ENCODE measurements at places on chromosomes 2 and 18.

DNA sequence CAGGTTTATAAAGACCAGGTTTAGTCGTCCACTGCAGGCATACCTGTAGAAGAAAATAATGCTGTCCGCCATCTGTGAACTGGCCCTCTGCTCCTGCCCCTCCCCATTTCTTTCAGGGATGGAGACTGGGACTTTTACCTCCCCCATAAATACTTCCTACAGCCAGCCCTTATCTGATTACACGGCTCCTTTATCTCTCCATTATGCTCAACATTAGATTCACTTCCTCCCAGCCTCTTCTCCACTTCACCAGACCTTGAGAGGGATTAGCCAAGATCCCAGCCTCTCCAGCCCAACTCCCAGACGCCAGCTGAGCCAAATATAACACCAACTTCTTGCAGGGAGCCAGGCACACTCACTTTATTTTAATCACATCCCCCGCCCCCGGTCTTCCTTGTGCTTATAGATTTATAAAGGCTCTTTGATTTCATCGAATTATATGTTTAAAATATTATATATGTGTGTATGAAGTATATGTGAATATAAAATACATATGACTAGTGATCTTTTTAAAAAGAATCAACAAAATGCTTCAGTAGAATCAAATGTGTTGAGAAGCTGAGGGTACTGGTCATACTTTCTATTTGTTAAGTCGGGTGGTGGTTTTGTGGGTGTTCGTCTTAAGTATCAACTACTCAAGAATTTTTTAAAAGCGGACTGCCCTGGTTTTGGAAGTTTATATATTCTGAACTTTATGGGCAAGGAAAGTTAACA lies 81.0 kb downstream of the SPRED2 start:
- no peak for DNase-seq

DNA sequence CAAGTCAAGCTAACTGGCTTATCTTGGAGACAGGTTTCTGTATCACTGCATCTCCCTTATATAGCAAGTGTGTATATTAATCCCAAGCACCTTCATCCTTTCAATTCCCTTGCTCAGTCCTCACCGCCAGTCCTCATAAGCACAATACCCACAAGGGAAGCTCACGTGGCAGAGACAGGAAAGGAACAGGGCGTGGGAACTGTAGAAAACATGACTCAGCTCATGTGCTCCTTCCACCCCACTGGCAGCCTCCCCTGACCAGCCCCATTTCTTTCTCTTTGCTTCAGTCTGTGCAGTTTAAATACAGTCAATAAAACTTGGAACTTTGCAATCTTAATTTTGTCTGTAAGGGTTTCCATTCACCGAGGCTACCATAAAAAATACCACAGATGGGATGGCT lies 36.5 kb upstream of the CDH19 start:
- no peak for DNase-seq

DNA sequence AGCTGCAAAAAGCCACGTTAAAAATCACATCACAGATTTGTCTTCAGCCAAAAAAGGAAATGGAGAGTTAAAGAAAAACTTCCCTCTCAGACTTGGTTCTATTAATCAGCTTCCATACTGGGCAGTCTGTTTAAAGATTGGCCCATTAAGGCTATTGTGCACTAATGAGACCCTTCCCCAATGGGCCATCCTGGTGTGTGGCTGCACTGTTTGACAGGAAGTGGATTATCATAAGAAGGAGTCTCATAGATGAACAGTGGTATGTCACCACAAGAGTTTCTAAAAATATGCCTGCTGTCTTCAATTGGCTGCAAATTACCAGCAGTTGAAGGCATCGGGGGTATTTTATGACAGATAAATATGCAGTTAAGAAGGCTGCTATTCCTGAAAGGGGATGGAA lies 247.6 kb upstream of the THSD7B start:
- DNase-seq, result no peak

DNA sequence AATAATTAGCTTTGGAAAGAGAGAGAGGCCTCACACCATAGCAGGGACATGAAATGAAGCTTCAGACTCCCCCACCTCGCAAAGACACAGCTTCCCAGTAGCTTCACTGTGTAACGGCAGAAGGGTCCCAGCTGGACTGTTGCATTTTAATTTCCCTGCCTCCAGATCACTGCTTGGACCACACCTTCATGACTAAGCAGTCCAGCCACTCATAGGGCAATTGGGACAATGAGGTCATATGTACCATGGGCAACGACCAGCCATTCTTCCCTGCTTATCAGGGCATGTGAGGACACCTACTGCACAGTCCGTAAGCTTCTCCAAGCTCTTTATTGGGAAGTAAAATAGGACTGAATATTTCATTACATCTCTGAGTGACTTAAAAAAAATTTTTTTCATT lies 183.0 kb downstream of the MREG start:
- no peak for DNase-seq

DNA sequence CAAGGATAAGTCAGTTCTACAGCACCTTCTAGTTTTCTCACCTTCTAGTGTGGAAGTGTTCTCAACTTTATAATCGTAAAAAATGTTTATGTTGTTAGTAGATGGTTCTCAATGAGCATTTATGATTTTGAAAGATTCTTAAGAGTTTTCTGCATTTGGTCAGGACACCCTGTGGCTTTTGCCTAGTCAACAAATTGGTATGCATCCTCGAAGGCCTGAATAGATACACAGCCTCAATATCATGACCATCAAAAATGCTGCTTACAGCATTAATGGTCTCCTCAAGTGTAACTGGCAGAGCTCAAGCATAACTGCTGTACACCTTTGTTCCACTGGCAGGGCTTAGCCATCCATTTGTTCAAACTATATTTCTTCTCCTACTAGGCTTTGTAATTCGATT lies 96.7 kb downstream of the CRACDL start:
- DNase-seq, result no peak

DNA sequence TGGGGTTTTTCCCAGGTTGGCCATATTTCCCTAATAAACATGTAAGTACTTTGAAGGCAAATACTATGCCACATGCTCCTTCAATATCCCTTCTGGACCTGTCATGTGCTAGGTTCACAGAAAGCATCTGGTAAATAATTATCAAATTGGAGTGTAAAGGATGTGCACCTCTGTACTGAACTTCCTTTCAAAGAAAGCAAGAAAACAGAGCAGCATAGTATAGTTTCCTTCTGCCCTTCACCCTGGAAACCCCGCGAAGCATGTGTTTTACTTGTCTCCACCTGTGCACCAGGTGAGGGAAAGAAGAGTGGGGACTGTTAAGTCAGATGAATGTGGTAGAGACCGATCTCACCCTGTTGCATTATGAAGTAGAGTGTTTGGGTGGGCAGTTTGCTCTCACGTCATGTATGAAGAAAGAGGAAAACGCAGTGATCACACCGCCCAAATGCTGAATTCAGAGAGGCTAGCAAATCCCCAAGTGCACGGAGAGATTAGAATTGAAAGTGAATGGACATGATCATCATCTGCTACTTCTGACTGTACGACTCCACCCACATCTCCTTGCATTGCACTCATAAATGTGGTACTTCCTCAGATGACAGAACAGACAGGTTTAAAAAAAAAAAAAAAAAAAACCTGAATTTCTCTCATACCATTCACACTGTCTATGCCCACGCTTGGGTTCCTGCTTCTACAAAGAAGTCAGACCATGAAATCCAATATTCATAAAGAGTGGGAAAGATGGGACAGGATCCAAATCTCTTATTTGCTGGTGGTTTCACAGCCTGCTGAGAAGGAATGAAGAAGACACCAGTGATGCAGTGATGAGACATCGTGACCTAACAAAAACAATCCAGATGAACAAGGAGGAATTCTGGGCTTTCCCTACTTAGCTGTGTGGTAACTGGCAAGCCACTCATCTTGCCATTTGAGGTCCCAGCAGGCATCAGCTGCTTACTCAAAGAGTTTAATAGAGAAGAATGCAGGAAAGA lies 448.6 kb downstream of the BCL11A start:
- DNase-seq, result no peak

GRCh38 chr18:32353257-32353656 lies 117.4 kb downstream of the GAREM1 start:
- DNase-seq, result no peak

DNA sequence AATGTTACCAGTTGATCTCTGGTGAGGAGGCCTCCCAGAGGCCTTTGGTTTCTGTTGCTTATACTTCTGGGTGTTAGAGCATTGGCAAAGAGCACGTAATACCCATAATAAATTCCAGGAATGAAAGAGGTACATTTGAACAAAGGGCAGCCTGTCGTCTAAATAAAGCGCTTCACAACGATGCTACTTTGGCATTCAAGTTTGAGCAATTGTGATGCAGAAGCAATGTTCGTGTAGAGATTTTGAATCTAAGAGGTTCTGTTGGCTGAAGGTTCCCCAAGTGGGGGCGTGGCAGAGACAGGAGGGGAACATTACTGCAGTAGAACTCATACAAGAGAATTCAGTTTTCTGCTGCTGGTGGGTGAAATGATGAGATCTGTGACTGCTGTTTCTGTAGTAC lies 27.8 kb downstream of the ZNF532 start:
- no peak for DNase-seq

DNA sequence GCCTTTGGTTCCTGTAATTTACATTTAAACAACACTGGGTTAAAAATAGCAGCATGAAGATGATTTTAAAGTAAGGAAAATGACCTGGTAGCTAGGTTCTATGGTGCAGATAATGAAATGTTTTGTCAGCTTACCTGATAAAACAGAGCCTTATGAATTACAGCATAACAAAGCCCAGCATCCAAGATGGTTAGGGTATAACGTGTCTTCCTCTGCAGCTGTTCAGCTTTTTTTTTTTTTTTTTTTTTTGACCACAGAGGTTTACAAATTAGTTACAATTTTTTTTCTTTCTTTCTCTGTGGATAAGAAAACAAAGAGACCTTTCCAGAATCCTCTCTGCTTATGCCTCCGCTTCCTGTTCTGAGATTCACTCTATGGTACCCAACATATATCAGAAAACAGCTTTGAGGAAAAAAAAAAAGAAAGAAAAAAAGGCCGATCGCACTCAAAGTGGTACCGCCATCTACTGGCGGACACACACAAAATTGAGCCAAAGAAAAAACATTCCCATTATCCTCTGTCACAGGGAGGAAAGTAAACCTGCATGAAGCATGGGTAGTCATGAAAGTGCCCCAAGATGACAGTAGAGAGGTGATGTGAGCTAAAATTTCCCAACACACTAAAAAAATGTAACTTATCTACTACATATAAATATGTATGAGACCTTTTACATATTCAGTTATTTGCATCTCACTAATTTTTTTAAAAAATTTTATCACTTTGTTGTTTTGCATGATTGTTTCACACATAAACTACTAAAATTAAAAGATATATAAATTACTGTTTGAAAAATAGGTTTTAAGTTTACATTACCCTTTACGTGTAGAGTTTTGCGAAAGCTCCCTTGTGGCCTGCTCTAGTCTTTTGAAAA lies at the start of gene SCN3A:
Gene SCN3A (minus strand): TSS at position 362 of the 871 bp plus-strand sequence. CDS start 27,656 bp downstream, outside the sequence.
- DNase-seq, result no peak

DNA sequence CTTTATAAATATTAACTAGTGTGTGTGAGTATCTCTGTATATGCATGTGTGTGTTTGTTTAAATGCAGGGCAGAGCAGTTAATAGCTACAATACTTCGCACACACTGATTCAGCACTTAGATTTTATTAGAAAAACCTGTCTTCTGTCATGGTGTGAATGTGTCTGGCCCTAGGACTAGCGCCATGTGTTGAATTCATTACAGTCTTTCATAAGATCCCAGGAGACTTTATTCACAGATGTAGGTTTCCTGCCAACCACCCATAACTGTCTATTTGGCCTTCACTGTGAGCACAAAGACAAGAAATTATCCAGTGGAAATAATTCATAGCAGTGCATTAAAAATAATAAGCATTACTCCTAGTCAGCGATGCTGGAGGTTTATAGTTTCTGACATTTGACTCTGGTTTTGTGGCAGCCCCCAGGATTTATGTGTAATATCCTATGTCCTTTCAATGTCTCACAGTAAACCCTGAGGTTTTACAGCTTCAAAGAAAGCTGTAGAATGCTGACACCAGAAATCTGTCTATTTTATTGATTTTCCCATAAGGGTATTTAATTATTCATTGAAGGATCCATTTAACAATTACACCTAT lies 93.9 kb downstream of the ZNF804A start:
- no peak for DNase-seq

GRCh38 chr2:59968441-59968840 lies 585.0 kb downstream of the BCL11A start:
- no peak for DNase-seq

DNA sequence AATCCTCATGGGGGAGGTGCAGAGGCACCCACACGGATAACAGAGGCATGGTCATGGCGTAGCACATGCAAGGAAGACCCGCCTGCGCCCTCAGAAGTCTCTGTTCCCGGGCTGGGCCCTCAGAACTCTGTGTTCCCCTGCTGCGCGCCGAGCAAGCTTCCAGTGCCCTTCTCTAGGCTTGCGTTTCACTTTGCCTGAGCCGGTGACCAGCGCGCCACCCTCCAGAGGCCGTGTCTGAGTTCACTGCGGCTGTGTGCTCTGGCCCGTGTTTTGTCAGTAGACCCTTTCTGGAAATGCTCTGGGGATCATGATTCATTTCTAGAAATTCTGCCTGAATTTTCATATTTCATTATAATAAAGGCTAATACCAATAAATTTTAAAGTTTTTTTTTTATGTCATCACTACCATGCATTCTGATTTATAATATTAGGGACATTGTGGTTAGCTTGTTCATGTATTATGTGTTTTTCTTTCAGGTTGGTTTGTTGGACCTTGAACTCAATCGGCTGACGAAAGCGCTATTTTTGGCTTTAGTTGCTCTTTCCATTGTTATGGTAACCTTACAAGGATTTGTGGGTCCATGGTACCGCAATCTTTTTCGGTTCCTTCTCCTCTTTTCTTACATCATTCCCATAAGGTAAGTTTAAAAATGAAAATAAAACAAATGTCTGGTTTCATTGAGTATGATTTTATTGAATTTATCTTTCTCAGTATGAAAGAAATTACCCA lies 142.7 kb upstream of the NFATC1 start:
- no peak for DNase-seq

- no peak for DNase-seq
These were observed 210.2 kb downstream of the PAX3 start for GRCh38 chr2:222088561-222088960.

- DNase-seq, result no peak
These were observed 33.6 kb downstream of the PLCL1 start for GRCh38 chr2:197838036-197838435.

- DNase-seq, result no peak
These were observed 24.2 kb upstream of the SERPINE2 start for GRCh38 chr2:224063298-224063648.

- DNase-seq, result no peak
These were observed 3.5 kb upstream of the RHOB start for GRCh38 chr2:20443276-20443920.

GRCh38 chr18:36889321-36889720 lies 60.4 kb downstream of the KIAA1328 start:
- no peak for DNase-seq

GRCh38 chr2:74025971-74026612 lies 41.4 kb downstream of the TET3 start:
- no peak for DNase-seq

GRCh38 chr2:188426121-188426520 lies 134.4 kb downstream of the GULP1 start:
- no peak for DNase-seq

DNA sequence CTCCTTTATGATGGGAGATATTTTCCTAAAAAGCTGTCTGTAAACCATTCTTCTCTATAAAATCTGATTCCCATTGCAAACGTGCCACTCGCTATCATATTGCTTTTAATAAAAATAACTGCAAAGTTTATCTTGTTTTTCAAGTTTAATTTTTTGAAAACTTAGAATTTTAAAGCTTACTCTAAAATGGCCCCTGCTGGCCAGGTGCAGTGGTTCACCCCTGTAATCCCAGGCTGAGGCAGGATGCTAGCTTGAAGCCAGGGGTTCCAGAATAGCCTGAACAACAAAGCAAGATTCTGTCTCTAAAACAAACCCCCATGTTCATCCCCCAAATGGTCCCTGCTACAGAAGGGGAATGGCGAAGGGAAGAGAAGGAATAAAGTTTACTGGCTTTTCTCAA lies 25.6 kb downstream of the CNRIP1 start:
- DNase-seq, result no peak
